ENCODE measurements at places on chromosomes 2 and 18.
A peak's percentile ranks its signal among the peaks of the same experiment; 100 is the strongest.

GRCh38 chr18:56445422-56445821 is 193.0 kb downstream of the TXNL1 start:
- DNase-seq: no peak

- DNase-seq: no peak
Observed at GRCh38 chr2:170301626-170302025, 123.7 kb downstream of the MYO3B start.

DNA sequence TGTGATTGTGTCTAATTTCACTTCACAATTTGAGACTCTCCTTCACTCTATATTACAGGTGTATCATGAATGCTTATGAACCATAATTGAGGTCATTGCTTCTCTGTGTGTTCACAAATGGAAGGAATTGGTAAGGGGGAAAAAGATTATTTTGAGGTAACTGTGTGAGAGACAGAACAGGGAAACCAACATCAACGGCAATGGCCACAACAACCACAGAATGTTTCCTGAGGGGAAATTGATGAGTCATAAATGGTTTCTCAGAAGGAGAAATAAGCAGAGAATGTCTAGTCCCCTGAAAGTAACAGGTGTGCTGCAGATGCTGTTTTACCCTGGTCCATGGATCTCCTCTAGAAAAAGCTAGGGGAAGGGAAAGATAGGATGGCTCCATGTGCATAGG is 361.2 kb upstream of the GALNT5 start:
- DNase-seq: no peak

GRCh38 chr2:240462073-240462706 is 26.7 kb downstream of the GPC1 start:
- no peak for DNase-seq

DNA sequence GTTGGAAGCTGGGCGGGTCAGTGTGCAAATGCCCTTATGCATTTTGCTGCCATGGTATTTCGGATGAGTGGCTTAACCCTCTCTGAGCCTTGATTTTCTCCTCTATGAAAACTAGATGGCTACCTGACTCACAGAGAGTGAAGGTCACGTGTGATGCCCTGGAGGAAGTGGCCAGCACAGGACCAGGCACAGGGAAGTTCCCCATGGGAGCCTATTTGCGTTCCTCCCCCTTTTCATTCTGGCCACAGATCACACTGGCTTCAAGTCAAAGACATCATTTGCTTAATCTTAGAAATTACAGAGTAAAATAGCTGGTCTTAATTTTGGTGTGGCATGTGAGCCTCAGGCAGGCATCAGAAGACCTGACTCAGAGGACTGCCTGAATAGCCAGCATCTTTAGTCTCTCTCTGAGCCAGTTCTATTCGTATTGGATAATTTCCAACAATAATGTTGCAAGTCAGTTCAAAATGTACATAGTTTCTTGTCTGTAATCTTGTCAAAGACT is 57.6 kb upstream of the CD302 start:
- DNase-seq: no peak

DNA sequence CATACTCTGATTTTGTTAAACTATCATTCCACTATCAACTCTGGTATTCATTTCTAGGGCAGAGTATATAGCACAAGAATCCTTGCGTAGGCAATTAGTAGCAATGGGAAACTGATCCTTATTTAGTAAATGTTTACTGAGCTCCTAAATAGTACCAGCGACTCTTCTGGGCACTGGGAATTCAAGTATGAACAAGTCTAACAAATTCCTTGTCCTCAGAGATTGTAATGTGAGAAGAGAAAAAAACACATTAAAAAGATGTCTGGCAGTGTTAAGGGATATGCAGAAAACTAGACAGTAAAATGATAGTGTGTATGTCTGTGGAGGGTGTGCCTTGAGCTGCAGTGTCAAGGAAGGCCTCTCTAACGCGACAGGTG is 721 bp downstream of the METTL5 start:
- no peak for DNase-seq

GRCh38 chr2:190343536-190344275 is at the start of gene INPP1:
Gene INPP1, plus strand, starts transcription at chr2:190343589. Its CDS starts 16,514 bp downstream, at chr2:190360103.
- DNase-seq: peak; percentile 9

DNA sequence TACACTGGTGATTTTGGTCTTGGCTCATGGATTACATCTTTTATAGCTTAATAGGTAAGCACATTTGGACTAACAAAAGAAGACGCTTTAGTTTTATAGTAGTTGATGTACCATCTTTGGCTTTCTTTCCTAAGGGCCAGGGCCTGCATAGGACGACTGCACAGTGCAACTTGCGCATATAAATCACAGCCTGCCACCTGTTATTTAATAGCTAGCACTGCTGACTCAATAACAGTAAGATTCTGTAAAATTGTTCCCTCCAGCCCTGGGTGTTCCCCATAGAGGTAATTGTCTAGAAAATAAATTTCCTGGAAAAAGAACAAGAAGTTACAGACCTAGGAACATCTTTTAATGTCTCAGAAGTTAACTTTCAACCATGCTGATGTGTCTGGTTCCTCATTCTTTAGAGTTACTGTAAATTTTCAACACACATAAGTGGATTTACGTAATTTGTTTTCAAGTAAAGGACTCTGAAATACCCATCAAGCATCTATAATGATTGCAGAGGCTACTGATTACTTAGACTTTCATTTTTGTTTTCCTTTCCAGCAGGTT is 594.2 kb upstream of the NXPH2 start:
- no peak for DNase-seq

DNA sequence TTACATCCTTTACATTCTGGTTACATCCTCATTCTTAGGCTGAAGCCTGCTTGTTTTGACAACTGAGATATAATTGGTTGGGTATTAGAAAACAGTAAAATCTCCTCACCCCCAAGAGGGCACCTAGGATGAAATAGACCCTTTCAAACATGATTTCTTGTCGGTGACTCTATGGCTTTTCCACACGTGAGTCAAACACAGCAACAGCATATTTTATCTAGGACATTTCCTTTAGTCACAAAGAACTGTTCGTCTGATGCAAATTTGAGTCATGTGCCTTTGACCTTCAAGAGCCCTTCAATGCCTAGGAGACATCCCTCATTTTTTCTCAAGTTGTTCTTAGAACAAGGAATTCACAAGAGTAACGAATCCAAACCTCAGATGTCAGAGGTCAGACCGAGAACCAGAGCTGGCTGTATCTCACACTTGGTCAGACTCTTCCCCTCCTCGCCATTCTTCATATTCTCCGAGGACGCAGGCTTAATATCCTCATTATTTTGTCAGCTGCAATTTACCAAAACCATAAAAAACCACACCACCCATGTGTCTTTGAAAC is 60.5 kb upstream of the ALKAL2 start:
- no peak for DNase-seq
